ENCODE measurements at places on chromosomes 1 and 21. TPM values are rescaled to one million over a fixed set of nuclear protein-coding genes. Genes with fewer than 3 reads are reported as not detected.

DNA sequence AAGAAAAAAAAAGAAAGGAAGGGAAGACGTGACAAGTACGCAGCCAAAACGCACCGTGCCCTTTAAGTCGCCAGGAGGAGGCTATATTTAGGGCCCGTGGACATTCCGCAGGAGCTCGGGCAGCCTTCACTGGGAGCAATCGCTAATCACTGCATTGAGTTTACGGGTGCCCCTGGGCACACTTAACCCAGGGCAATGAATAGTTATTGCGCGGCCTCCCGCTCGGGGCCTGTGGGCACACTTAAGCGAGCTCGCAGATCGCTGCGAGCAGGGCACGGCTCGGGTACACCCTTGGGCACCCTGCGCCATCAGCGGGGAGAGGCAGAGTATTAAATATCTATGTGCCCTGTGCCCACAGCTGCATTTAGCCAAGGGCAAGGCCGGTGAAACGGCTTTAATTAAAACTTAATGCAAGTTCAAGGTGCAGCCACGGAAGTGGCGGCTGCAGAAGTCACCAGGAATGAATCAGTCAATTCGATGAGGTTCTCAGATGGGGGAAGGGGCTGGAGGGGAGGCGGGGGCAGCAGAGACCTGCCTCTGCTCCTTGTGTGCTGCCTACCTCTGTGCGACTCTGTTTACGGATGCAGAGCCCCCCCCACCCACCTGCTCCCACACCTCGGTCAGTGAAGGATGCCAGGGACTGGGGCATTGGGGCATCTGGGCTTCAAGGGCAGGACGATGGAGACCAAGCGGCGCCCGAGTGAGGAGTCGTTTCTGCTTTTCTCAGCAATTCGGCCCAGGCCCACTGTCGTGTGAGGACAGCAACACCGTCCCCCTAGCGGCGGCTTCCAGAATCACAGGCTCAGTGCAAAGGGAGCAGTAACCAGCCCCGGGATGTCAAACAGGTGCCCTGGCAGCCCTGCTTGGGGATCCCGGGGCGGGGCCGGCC lies 51.8 kb upstream of the TARDBP start:
- DNase-seq, result peak; percentile 80

DNA sequence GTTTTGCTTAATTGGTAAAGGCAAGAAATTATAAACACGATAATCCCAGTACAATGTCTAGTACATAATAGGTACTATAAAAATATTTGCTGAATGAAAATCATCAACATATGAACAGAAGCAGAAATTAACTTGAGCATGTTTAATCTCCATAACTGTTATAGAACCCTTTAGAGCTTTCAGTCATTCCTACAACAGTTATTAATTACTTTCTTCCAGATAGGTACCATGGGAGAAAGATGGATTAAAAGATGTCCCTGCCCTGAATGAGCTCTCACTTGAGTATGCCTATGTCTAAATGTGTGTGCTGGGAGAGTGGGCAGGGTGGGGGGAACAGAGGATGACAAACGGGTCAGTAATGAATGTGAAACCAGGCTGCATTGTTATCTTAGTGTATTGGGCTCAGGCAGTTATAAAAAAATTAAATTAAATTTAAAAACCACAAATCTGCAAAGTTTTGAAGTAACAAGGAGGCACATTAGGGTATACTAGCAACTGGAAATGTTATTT lies 2.4 kb downstream of the EPS15 start:
- DNase-seq, result no peak

GRCh38 chr1:34292472-34292871 lies 115.8 kb downstream of the C1orf94 start:
- DNase-seq, result no peak

DNA sequence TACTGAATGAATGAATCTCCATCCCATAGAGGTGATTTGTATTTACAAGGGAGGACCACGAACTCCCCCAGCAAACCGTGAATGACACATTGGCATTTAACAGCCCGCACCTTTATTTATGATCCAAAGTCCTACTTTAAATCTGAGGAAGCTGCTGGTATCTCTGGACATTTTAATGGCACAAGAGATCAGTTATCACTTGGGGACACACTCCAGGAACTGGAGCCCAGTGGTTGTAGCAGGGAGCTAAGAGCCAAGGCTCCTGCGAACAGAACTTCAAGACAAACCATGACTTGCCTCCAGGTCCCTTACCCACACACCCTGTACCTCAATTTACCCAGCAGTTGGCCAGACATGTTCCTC lies 1.2 kb downstream of the CTNNBIP1 start:
- DNase-seq, result no peak

DNA sequence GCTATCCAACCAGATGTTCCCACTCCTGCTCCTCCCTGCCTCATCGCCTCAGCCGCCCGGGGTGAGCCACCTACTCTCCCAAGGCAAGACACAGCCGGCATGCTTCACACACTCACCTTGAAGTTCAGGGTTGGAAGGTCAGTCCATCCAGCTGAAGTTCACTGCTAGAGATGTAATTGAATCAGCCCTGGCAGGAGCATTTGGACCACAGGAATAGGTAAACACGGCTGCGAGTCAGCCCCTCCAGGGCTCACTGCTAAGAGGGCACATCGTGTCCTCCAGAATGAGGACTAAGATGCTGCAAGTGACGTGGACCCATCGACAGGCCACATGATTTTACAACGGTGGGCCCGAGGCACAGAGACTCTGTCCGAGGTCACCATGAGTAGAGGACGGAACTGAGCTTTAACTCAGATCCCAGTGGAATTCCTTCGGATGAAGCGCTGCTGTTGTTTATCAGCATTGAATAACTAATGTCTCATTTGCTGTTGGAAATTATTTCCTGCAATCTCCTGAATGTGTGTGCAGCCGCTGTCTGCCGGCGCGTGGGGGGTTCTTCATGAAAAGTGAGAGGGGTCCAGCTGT lies 41.9 kb downstream of the RSPH1 start:
- no peak for DNase-seq

DNA sequence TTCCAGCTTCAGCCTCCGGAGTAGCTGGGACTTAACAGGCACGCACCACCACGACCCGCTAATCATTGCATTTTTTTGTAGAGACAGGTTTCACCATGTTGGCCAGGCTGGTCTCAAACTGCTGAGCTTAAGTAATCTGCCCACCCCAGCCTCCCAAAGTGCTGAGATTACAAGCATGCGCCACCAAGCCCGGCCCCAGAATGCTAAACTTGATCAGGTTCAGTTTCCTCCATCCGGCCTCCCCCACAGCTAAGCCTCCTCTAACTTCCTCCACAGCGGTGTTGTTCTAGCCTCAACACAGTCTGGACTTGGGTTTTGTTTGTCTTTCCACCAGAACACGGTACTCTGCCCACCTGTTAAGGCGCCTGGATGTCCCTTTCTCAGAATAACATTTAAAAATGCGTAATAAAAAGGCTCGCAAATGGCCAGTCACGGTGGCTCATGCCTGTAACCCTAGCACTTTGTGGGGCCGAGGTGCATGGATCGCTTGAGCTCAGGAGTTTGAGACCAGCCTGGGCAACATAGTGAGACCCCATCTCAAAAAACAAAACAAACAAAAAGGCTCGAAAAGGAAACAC lies 2.4 kb downstream of the PARP1 start:
- DNase-seq, result no peak

DNA sequence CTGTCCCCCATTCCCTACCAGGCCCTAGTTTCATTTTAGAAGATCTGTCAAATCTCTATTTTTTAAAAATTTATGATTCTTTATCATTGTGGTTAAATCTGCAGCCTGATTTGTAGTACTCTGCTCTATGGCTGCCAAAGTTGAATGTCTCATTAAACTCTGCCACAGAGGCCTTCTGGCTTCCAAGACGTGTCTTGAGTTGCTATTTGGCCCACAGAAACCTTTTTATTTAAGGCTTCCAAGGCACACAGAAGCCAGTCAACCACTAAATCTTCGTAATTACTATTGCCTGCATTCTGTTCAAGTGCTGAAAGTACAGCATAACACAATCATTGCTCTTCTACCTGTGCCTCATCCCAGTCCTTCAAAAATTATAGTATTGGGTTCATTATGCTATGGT lies 971.0 kb downstream of the NCAM2 start:
- DNase-seq, result no peak

- no peak for DNase-seq
These were observed 25.2 kb downstream of the ARHGEF10L start for GRCh38 chr1:17564458-17565393.

- no peak for DNase-seq
These were observed 49.0 kb downstream of the BRINP2 start for GRCh38 chr1:177219554-177220458.

Gene AADACL4
- not detected for total RNA-seq

Gene FCER1A
- not detected for total RNA-seq

Gene MARCKSL1
- total RNA-seq, result 9.5 TPM

Gene EPHA10
- total RNA-seq, result 0.22 TPM

GRCh38 chr1:3126756-3127678 lies 58.0 kb downstream of the PRDM16 start:
- DNase-seq, result no peak

Gene KRTAP10-5
- not detected for total RNA-seq

Gene SH3BGR
- 43.2 TPM for total RNA-seq

DNA sequence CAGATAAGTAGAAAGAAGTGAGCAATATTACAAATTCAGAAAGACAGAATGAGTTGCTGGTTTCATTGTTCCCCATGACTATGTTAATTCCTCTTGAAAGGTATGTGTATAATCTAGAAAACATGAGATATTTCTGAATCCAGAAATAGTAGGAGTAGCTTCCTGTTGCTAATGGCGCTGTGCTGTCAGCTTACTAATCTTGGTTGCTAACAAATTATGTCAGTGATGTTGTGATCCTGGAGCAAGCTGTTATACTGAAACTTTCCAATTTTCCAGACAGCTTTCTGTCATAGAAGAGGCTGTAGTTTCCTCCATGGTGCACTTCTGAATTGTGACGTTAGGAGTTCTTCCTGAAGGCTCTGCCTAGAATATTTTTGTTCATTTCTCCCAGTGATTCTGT lies 372.3 kb downstream of the USP25 start:
- DNase-seq, result no peak

Gene F5
- 4.9 TPM for total RNA-seq

DNA sequence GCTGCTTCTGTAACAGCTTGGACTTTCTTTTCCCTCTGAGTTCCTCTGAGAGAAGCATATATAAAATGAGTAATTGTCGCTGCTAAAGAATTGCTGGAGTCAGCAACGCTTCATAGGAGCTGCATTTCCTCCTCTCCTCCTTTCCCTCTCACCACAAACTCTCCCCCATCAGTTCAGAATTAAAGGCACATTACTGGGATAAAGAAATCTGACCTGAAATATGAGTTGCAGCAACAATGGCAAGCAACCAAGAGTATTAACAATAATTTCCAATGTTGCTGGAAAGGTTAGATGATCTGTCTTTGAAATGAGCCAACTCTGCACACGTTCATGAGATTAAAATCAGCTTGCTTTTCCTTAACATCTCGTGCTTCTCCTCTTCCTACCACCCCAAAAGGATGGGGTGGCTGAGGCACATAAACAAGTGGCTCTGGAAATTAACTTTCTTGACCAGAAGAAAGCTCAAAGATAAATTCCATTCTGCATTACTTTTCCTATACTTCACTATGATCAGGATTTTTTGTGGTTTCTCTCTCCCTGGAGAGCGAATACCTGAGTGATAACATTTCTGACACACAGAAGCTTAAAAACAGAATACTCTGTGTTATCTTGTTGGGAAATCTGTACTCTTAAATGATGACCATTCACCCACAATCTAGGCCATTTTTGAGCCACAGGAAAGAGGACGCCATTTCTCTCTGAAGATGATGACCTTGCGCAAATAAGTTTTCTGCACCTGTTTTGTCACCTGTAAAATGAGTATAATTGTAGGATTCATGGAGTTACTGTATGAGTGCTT lies 90.2 kb downstream of the TGFBR3 start:
- no peak for DNase-seq

GRCh38 chr1:178098262-178098661 lies 4.4 kb downstream of the RASAL2 start:
- no peak for DNase-seq

Gene CCDC185
- total RNA-seq, result not detected

DNA sequence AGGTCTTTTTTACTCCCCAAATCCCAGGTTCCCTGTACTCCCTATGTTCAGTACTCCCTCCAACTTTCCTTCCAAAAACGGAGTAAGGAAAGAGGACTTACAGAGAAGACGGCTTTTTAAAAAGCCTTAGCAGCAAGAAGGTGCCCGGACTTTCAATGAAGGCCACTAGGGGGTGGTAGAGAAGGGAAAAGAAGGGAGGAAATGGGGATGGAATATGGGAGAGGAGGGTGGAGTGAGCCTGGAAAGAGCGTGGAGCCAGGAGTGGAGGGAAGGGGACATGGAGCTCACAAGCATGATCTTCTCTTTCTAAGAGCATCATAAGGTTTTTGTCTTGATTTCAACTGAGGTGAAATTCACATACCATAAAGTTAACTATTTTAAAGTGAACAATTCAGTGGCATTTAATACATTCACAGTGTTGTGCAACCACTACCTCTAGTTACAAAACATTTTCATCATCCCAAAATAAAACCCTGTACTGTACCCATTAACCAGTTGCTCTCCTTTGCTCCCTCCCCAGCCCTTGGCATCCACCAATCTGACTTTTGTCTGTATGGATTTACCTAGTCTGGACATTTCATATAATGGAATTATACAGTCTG lies 129.9 kb downstream of the ZNF281 start:
- no peak for DNase-seq

DNA sequence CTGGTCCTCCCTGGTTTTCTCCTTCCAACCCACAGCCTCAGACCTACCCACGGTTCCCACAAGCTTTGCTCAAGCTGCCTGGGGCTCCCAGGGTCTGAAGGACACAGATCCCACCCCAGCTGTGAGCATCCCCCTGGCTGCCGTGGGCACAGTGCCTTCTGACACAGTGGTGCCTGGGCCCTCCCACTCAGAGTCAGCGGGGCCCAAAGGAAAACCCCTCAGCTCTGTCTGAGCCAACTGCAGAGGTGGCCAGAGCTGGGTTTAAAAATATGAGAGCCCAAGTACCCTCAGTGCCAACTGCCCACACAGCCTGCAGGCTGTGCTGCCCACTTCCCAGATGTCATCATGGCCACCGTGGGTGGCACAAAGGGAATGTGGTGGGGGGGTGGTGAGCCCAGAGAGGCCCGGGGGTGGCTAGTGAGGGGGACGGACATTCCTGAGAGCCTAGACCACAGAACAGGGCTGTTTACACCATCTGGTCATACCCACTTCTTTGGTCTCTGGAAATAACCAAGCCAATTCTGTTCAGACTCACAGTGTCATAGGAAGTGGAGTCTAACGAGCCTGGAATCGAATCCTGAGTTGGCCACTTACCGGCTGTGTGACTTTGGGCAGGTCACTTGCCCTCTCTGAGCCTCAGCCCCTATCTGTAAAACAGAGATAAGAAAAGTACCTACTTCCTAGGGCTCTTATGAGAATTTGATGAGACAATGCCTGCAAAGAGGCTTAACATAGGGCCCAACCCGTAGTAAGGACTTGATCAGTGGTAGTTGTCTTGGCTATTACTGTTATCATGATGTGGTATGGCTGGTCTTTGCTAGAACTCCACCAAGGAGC lies 85.5 kb downstream of the CAMK2N1 start:
- DNase-seq, result no peak

Gene LCE3A
- not detected for total RNA-seq

Gene GPBP1L1
- 77.3 TPM for total RNA-seq

Gene KRTAP26-1
- not detected for total RNA-seq
